Activated CD4-positive, alpha-beta T cell treated with anti-CD3 and anti-CD28 coated beads, Interleukin-2, amount 10 ng/mL, durations not matched to agents 7 days and 5 days (primary cell): ENCODE measurements at places on chromosomes 1 and 21. TPM values are rescaled to one million over a fixed set of nuclear protein-coding genes. Genes with fewer than 3 reads are reported as not detected.

DNA sequence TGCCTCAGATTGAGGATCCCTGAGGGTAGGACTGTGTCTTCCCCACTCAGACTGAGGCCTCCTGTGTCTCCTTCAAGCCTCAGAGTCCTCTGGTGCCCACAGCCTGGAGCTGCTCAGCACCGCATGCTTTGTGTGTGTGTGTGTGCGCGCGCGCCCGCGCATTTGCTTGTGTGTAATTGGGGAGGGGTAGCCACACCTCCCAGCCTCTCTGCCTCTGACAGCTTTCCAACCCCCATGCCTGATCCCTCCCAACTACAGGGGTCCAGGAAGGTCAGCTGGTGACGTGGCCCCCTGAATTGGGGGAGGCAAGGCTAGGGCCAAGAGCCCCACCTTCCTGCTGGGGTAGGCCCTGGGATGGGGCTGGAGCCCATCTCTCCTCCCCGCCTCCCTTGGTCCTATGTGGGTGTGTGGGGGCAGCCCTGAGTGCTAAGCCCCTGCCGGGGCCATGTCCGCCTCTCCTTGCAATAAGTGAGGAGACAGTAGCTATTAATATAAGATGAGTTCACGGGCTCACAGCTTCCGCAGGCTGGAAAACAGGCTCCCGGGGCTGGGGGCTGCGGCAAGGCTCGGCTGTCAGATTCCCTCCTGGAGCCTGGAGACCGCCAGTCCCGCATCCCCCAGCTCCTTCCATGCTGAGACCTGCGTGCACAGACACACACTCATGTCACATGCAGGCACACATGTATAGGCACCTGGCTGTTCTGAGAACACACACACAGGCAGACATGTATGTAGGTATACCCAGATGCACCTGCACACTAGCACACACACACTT is 7.0 kb downstream of the GPR3 start:
- no peak for DNase-seq
- no peaks in the 10 kb centered on the region for H3K36me3 ChIP-seq
- H3K4me3 ChIP-seq, result no peak overlapping the region
- H3K27ac ChIP-seq, result no peak overlapping the region
- no peaks in the 10 kb centered on the region for H3K27me3 ChIP-seq

- no peaks in the 10 kb centered on the region for H3K36me3 ChIP-seq
- H3K4me3 ChIP-seq, result no peak overlapping the region
- no peaks in the 10 kb centered on the region for H3K4me1 ChIP-seq
- H3K27me3 ChIP-seq, result peaks cover 20% of the 10 kb centered on the region
- no peak overlapping the region for H3K27ac ChIP-seq
- DNase-seq, result no peak
Observed at GRCh38 chr1:203349773-203350524, 973 bp downstream of the FMOD start.

PPFIA4 gene
- 13.7 TPM for total RNA-seq

DNA sequence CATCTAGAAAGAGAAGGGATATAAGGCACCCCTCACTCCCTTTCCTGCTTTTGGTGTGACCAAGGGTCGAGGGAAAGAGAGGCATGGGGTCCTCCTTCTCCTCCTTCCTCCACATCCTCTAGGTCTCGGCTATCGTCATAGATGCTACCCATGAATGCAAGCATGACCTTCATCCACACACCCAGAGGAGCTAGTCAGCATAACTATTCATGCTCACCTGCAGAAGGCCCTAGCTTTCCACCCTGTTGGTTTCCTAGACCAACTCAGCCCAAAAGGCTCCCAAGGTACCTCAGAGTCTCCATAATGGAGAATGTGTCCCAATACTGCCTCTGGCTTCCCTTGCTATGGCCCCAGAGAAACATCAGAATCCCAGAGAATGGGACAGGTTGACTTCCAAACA is 33.2 kb downstream of the MSTO1 start:
- no peak overlapping the region for H3K4me3 ChIP-seq
- H3K4me1 ChIP-seq, result no peaks in the 10 kb centered on the region
- peaks cover 12% of the 10 kb centered on the region for H3K36me3 ChIP-seq
- no peak overlapping the region for H3K27ac ChIP-seq

GRCh38 chr1:77513839-77514763 is 168.4 kb downstream of the ZZZ3 start:
- peaks cover 7% of the 10 kb centered on the region for H3K4me1 ChIP-seq
- no peaks in the 10 kb centered on the region for H3K27me3 ChIP-seq
- no peak for DNase-seq
- H3K36me3 ChIP-seq, result no peaks in the 10 kb centered on the region
- no peak overlapping the region for H3K27ac ChIP-seq

DNA sequence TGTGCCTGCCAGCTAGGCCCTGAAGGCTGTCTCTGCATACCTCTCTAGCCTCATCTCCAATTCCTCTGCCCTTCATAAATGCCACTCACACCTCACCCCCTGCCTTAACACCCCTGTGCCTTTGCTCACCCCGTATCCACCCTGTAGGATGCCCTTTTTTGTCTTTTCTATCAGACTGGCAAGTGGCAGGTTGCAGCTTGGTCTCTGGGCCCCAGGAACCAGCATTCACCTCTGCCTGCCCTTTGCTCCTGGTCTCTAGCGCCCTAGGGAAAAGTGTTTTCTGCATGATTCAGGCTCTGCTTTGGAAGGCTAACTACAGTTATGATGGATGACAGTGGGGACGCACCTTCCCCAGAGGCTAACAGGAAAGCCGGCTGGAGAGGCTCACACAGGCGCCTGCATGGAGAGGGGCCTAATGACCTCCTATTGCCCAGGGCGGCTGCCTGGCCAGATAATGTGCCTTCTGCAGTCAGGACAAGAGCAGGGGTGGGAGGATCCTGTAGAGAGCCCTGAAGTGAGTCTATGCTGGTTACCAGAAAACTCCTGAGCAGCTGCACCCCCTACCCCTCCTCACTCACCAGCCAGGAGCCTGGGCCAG is 11.2 kb downstream of the KANK4 start:
- no peak overlapping the region for H3K27ac ChIP-seq
- DNase-seq, result no peak
- no peaks in the 10 kb centered on the region for H3K4me1 ChIP-seq
- H3K4me3 ChIP-seq, result no peak overlapping the region
- no peaks in the 10 kb centered on the region for H3K36me3 ChIP-seq

- H3K27me3 ChIP-seq, result peaks cover 88% of the 10 kb centered on the region
- no peak for DNase-seq
- H3K4me1 ChIP-seq, result peaks cover 5% of the 10 kb centered on the region
- H3K27ac ChIP-seq, result no peak overlapping the region
- no peaks in the 10 kb centered on the region for H3K36me3 ChIP-seq
- no peak overlapping the region for H3K4me3 ChIP-seq
Observed at GRCh38 chr21:36693489-36694030, 5.4 kb upstream of the SIM2 start.

DNA sequence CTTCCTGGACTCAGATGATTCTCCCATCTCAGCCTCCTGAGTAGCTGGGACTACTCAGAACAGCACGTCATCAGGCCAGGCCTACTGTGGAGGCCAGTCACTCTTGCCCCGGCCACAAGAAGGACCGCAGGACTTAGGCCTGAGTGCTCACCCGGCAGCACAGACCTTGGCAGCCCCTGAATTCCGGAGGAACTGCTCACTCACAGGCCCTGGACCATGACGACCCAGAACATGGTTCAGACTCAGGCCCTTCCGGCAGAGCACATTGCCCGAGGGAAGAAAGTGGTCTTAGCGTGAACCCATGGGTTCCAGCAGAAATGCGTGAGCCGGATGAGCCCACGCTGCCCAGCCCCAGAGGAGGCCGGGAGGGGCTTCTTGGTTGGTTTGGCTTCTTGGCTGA is 177.3 kb upstream of the TMEM51 start:
- H3K4me1 ChIP-seq, result peaks cover 9% of the 10 kb centered on the region
- no peak overlapping the region for H3K4me3 ChIP-seq

DNA sequence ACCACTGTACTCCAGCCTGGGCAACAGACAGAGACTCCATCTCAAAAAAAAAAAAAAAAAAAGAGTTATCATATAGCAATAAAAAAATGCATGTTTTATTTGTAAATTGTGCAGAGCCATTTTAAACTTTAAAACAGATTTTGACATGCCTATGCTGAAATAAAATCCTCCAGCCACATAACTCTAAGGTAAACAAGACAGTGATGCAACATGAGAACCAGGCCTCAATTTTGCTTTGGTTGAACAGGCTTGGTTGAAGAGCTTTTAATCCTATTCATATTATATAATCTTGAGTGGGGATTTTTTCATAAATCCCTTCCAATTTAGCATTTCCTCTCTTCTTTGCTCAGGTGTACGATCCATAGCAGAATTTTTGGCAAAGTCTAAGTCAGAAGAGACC is 26.1 kb downstream of the ARMH1 start:
- peaks cover 20% of the 10 kb centered on the region for H3K4me1 ChIP-seq
- H3K27me3 ChIP-seq, result no peaks in the 10 kb centered on the region
- H3K36me3 ChIP-seq, result no peaks in the 10 kb centered on the region
- H3K4me3 ChIP-seq, result no peak overlapping the region
- no peak overlapping the region for H3K27ac ChIP-seq

HHIPL2 gene
- 0.33 TPM for total RNA-seq

DNA sequence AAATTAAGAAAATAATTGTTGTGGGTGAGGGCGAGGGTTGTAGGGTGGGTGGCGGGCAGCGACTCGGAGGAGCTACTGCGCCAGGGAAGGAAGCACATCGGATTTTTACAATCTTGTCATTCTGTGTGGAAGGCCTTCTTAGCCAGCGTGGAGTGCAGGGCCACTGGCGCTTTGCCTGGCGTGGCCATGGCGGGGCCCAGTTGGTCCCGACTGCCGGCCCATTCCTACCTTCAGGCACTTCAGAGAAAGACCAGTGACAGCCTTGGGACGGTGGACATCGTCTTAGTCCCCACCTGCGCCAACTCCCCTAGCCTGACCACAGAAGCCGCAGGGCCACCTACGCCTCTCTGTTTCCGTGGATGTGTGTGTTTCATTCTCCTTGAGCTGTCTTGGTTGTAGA is 136.9 kb upstream of the NEGR1 start:
- H3K27ac ChIP-seq, result no peak overlapping the region
- no peak for DNase-seq
- H3K4me3 ChIP-seq, result no peak overlapping the region
- H3K27me3 ChIP-seq, result no peaks in the 10 kb centered on the region
- no peaks in the 10 kb centered on the region for H3K36me3 ChIP-seq

GRCh38 chr1:160829766-160830165 is 32.9 kb downstream of the CD244 start:
- DNase-seq, result no peak
- peaks cover 22% of the 10 kb centered on the region for H3K36me3 ChIP-seq
- H3K4me3 ChIP-seq, result no peak overlapping the region
- no peak overlapping the region for H3K27ac ChIP-seq

SEMA4A gene
- 37.8 TPM for total RNA-seq

DNA sequence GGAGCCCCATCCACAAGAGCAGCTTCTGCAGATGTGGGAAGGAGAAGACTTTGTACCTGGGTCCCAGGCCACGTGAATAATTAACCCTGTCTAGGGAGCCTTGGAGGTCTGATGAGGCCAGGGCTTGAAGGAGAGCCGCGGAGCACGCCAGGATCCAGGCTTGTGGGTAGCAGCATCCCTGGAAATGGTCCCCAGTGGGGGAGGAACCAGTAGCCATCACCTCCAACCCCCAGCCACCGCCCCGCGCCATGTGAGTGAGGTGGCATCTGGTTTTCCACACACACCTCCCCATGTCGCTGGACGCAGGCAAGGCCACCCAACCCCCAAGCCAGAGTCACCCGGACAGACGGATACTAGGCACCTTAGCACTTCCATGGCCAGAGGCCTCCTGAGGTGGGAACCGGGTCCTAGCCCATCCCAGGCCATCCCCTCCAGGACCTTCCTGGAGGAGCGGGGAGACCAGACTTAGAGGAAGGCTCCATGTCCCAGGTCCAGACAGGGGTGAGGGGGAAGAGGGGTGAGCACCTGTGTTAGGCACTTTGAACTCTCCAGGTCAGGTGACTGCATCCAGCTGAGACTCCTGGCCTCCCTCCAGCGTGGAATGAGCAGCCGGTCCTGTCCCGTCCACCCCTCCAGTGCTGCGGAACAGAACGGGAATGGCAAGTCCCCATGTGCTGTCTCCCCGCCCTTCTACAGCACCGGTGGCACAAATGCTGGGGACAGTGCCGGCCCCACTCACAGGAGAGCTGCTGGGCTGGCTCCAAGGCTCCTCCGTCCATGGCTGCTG is 53.2 kb downstream of the RIPK4 start:
- H3K4me1 ChIP-seq, result no peaks in the 10 kb centered on the region
- DNase-seq, result no peak
- H3K27ac ChIP-seq, result no peak overlapping the region
- H3K27me3 ChIP-seq, result peaks cover 27% of the 10 kb centered on the region

DNA sequence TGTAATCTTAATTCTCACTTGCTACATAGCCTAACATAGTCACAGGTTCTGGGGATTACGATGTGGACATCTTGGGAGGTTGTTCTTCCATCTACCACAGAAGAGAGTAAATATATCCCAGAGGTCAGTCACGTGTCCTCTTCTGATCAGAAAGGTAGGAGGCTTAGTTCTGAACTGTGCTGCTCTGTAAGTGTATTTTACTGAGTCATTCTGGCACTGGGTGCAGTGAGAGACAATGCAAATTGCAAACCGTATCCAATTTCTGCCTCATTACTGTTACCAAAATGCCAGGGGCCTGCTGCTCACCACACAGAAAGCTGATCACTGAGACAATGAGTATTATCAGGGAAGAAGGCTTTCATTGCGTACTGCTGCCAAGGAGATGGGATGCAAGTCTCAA is 104.0 kb downstream of the GABPA start:
- no peak for DNase-seq
- H3K27ac ChIP-seq, result no peak overlapping the region
- H3K27me3 ChIP-seq, result peaks cover 8% of the 10 kb centered on the region

SSU72 gene
- 128 TPM for total RNA-seq

DNA sequence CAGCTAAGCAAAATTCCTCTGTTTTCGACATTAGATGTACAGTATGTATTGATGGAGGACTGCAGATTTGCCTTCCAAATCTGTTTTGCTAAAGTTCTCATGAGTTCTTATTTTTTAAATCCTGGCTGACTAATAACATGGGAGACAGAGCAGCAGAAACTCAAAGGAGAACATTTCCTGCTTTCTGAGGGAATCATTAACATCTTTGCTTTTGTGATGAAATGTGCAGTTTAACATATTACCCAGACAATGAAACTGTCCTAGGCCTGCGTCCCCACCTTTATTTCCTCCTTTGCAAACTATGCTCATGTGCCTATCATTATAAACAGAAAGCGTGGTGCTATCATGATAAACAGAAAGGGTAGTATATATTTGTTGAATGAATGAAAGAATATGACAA is 149.9 kb downstream of the ZP4 start:
- H3K36me3 ChIP-seq, result no peaks in the 10 kb centered on the region
- H3K4me3 ChIP-seq, result no peak overlapping the region
- no peak for DNase-seq
- no peaks in the 10 kb centered on the region for H3K27me3 ChIP-seq

SUSD4 gene
- 2.9 TPM for total RNA-seq

DNA sequence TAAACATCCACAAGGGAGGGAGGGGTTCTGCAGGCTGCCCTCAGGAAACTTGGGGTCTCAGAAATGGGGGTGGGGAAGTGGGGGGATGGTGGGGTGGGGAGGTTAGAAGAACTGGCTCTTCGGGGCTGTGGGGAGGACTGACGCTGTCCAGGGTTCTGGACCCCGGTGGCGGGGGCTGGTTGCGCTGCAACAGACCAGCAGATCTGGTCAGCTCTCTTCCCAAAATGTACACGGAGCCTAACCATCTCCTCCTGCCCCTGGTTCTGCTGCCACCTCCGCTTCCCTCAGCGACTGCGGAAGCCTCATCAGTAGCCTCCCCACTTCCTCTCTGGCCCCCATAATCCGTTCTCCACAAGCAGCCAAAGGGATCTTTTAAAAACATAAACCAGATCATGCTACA is 29.3 kb upstream of the C1QA start:
- no peaks in the 10 kb centered on the region for H3K36me3 ChIP-seq
- H3K4me3 ChIP-seq, result no peak overlapping the region
- H3K4me1 ChIP-seq, result no peaks in the 10 kb centered on the region
- no peak overlapping the region for H3K27ac ChIP-seq

GRCh38 chr1:12196641-12197482 is 30.1 kb downstream of the TNFRSF1B start:
- no peaks in the 10 kb centered on the region for H3K27me3 ChIP-seq
- H3K27ac ChIP-seq, result no peak overlapping the region
- peaks cover 32% of the 10 kb centered on the region for H3K4me1 ChIP-seq
- no peak for DNase-seq
- H3K36me3 ChIP-seq, result peaks cover 43% of the 10 kb centered on the region
